ENCODE measurements at places on chromosomes 7 and 10.

- H3K4me1 ChIP-seq: no peaks in the 10 kb centered on the region
- no peaks in the 10 kb centered on the region for H3K27me3 ChIP-seq
- H3K4me3 ChIP-seq: no peak overlapping the region
- DNase-seq: no peak
Observed at GRCh38 chr7:156309016-156309620, 331.5 kb upstream of the RNF32 start.

GRCh38 chr7:45685619-45686240, 111.6 kb downstream of the ADCY1 start:
- H3K4me1 ChIP-seq: no peaks in the 10 kb centered on the region
- no peaks in the 10 kb centered on the region for H3K36me3 ChIP-seq
- no peak overlapping the region for H3K27ac ChIP-seq
- H3K4me3 ChIP-seq: no peak overlapping the region
- DNase-seq: no peak

GRCh38 chr10:14664345-14664744, 110.4 kb downstream of the FAM107B start:
- no peaks in the 10 kb centered on the region for H3K36me3 ChIP-seq
- no peak overlapping the region for H3K27ac ChIP-seq
- peaks cover 20% of the 10 kb centered on the region for H3K4me1 ChIP-seq
- no peaks in the 10 kb centered on the region for H3K27me3 ChIP-seq
- no peak for DNase-seq

- no peak for DNase-seq
- H3K4me1 ChIP-seq: no peaks in the 10 kb centered on the region
Observed at GRCh38 chr10:60282771-60283353, 106.8 kb downstream of the ANK3 start.

DNA sequence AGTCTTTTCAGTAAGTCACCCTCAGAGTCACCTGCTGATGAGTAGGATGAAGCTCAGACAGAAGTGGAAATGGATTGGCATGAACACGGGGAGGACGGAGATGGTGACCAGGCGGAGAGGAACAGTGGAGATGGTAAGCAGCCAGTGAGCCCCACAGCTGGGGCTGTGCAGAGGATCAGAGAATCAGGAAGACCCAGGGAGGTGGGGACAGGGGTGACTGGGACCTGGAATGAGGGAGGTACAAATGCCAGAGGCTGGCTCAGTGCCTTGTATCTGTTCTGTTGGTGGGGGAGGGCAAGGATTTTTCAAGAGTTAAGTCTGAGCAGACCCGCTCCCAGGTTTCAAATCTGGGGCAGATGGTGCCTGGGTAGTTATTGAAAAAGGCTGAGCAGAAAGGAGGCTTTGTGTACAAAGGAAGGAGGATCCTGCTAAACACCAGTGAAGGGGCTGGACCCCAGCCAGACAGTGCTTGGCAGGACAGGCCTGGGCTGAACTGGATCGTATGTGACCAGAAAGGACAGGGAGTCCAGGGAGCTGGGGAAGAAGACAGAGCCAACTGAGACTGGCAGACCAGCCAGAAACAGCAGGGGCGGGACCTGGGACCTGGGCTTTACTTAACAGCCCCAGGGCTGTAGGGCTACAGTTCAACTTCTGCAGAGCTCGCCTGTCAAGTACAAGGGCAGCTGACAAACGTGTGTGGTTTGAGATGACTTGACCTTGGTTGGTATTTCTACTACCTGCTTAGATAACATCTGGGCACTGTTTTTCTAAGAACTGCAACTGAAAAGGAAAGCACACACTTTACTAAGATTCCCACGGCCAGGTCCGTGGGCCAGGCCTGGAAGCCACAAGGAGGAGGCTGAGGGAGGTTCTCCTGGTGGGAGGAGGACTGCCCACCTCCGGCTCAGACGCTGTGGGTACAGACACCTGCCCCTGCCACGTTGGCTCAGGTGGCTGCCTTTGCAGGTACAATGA, 13.2 kb upstream of the FRMPD2 start:
- H3K36me3 ChIP-seq: no peaks in the 10 kb centered on the region
- no peak for DNase-seq
- no peak overlapping the region for H3K27ac ChIP-seq

DNA sequence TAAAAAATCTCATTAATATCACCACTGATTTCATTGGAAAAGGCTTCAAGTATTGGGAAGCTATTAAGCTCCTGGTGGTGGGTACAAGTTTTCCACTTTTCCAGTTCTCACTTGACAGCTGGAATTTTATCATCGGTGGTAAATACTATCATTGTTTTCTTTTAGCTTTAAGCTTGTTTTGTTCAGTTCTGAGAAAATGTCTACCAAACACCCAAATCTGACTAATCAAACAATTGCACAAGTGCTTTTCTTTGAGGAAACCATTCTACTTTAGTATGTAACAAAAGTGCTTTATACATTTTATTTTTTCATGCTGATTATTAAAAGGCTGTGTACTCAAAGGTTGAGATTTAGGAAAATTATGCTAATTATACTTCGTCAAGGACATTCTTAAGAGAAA, 7.9 kb downstream of the PRPF18 start:
- H3K27me3 ChIP-seq: no peaks in the 10 kb centered on the region
- no peaks in the 10 kb centered on the region for H3K4me1 ChIP-seq
- H3K36me3 ChIP-seq: peaks cover 12% of the 10 kb centered on the region
- H3K27ac ChIP-seq: no peak overlapping the region

DNA sequence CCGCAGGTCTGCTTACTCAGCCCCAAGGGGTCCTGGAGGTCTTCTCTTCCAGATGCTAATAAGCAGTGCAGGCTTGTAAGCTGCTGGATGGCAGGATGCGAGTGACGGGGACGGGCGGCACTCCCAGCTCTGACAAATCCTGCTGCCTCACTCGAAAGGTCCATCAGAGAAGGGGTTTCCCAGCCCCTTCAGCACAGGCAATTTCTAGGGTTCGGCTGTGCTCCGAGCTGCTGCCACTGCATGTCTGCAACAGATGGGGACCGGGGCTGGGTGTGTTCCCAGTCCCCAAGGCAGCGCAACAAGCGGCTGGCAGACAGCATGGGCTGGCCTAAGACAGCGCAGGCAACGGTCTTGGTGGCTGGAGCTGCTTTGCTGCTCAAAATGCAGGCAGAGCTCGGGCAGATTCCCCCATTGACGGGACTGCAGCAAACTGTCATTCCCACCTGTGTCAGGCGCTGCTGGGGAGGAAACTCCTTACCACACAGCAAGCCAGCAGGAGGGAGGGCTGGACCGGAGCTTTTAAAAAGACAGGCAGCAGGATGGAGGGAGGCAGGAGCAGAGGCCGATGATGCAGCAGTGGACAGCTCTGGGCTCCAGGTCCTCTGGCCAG, 62.4 kb downstream of the PRKAG2 start:
- no peak for DNase-seq
- no peaks in the 10 kb centered on the region for H3K27me3 ChIP-seq
- H3K27ac ChIP-seq: no peak overlapping the region
- no peaks in the 10 kb centered on the region for H3K4me1 ChIP-seq

GRCh38 chr10:33800545-33800944, 466.1 kb upstream of the NRP1 start:
- no peak overlapping the region for H3K27ac ChIP-seq
- no peak for DNase-seq
- H3K36me3 ChIP-seq: no peaks in the 10 kb centered on the region
- no peaks in the 10 kb centered on the region for H3K27me3 ChIP-seq

DNA sequence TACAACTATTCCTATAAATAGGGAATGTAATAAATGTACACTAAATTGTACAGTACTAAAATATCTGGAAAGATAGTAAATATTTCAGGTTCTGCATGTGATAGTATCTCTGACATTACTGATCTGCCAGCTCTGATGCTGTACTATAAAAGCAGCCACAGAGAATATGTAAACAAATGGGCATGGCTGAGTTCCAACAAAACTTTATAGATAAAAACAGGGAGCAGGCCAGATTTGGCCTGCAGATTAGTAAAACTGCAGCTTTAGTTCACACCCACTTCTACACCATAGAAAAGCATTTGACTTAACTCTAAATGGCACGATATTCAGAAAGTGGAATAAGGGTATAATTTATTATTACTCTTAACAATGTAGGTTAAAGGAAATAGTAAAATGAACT, 18.8 kb upstream of the TLL2 start:
- H3K4me1 ChIP-seq: no peaks in the 10 kb centered on the region
- DNase-seq: no peak
- H3K27ac ChIP-seq: no peak overlapping the region
- H3K36me3 ChIP-seq: peaks cover 21% of the 10 kb centered on the region
- H3K27me3 ChIP-seq: no peaks in the 10 kb centered on the region

DNA sequence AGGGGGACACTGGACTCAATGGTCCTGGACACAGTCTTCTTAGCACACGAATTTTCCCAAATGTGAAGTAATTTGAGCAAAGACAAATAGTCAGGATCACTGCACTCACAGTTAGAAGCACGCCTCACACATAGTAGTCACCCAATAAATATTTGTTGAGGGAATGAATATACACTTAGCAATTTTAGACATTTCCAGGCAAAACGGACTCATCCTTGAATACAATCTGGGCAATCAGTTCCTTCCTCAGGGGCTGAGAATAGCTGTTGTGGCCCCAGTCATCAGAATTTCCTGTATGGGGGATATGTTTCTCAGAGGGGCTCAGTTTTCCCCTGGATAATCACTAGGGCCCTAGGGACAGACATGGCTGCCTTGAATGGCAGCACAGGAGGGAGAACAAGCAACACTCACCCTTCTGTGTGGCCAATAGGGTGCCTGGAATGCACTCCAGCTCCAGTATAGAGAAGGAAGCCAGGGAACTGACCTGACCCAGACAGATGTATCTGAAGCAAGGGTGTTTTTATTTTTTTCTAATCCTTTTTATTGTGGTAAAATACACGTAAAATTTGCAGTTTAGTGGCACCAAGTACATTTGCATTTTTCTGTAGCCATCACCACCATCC, 282.7 kb upstream of the ZNF32 start:
- no peak overlapping the region for H3K27ac ChIP-seq
- no peaks in the 10 kb centered on the region for H3K36me3 ChIP-seq
- DNase-seq: no peak
- no peaks in the 10 kb centered on the region for H3K27me3 ChIP-seq
- H3K4me3 ChIP-seq: no peak overlapping the region

- DNase-seq: no peak
- H3K27me3 ChIP-seq: no peaks in the 10 kb centered on the region
- H3K27ac ChIP-seq: peak overlapping the region; percentile 84
- peaks cover 45% of the 10 kb centered on the region for H3K4me1 ChIP-seq
- no peaks in the 10 kb centered on the region for H3K36me3 ChIP-seq
Observed at GRCh38 chr7:150447966-150448788, 2.3 kb upstream of the GIMAP8 start.

DNA sequence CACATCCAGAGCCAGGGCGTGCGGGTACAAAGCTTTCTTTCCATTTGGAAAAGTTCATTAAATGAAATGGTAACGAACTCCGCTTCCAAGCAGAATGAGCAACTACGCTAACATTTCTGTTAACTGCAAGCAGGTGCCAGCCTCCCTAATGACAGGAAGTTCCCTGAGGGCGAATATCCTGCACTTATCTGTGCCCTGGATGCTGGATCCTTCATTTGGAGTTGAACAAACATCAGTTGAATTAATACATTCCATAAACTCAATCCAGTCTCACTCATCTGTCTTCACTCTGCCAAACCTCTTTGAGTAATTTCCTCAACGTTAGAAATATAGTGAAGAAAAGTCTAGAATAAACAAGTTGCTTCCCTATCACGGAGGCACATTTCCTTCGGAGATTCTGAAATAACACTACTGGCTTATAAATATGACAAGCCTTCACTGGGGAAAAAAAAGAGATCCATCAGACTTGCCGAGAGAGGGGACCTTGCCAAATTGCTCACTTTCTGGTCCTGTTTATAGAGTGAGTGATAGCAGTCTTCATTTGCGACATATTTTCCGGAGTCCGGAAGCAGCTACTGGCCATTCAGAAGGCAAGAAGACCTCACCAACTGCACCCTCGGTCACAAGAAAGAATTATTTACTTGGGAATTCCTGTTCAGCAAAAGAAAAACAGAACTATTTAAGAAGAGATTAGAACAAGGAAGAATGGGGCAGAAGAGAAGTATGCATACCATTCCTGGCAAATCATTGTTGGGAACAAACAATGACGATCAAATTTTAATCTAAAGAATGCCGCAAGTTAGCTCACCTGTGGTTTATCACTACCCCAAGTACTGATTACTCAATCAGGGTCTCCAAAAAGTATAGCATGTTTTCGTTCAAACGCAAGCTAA, 196.4 kb downstream of the FAM107B start:
- no peak for DNase-seq
- H3K36me3 ChIP-seq: no peaks in the 10 kb centered on the region
- no peak overlapping the region for H3K27ac ChIP-seq
- H3K4me1 ChIP-seq: peaks cover 97% of the 10 kb centered on the region
- no peaks in the 10 kb centered on the region for H3K27me3 ChIP-seq
- no peak overlapping the region for H3K4me3 ChIP-seq

DNA sequence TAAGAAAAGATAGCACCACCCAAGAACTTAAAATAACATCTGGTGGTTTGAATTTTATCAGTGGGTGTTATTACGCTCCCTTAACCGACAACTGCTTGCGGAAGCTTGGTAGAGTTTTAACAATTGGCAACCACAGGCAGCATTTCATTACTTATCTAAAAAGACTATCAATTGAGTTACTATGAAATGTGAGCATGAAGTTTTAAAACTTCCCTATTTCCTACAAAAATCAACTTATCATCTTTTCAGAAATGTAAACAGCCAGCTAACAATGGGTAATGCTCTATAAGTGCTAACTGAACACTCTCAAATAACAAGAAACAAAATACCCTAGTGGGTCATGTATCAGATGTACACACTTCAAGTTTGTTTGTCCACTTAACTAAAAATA, 68.8 kb downstream of the OSBPL3 start:
- no peaks in the 10 kb centered on the region for H3K27me3 ChIP-seq
- H3K4me1 ChIP-seq: peaks cover 88% of the 10 kb centered on the region
- no peaks in the 10 kb centered on the region for H3K36me3 ChIP-seq

GRCh38 chr10:64148607-64149006, 627.4 kb downstream of the REEP3 start:
- DNase-seq: no peak
- H3K36me3 ChIP-seq: no peaks in the 10 kb centered on the region
- no peak overlapping the region for H3K4me3 ChIP-seq
- H3K27ac ChIP-seq: no peak overlapping the region
- H3K4me1 ChIP-seq: no peaks in the 10 kb centered on the region

DNA sequence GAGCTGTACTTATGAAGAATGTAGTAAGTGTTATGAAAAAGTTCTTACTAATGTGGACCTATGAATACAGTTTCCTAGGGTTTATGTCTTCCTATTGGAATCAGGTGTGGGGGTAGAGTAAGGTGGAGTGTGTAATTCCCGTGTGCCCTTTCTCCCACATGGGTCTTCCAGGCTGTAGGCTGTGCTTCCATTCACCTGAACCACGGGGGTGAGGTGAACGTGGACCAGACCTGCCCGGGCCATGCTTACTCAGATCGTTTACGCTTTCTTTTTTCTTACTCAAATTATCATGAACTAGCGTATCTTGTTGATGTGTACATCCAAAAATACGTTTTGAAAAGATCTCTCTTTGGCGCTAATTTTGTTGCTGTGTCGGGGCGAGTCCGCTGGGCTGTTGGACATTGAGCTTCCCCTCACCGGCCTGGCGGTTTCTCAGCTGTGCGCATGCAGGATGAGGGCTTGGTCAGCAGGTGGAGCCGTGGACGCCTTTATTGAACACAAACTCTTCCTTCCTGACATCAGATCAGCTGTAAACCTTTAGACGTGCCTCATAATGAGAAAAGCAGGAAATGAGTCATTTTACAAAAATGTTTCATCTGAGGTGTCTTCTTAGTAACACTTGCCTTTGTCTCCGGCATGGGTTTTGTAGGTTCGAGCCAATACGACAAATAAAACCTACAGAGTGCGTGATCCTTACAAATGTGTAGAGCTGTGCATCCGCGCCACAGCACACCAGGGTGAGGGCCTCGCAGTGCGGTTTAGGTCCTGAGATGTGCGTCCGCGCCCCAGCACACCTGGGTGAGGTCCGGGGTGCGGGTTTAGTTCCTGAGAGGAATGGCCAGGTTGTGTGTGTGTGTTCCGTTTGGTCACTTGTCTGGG, 53.8 kb downstream of the WDR37 start:
- no peaks in the 10 kb centered on the region for H3K27me3 ChIP-seq
- no peak overlapping the region for H3K4me3 ChIP-seq
- peaks cover 19% of the 10 kb centered on the region for H3K4me1 ChIP-seq
- H3K27ac ChIP-seq: peak overlapping the region; percentile 64
